Activated naive CD4-positive, alpha-beta T cell treated with anti-CD3 and anti-CD28 coated beads, Interleukin-2, amount 10 ng/mL, durations not matched to agents 7 days and 5 days (primary cell): ENCODE measurements at places on chromosomes 7 and 10.

- peaks cover 4% of the 10 kb centered on the region for H3K27me3 ChIP-seq
- H3K36me3 ChIP-seq: no peaks in the 10 kb centered on the region
- peaks cover 9% of the 10 kb centered on the region for H3K4me1 ChIP-seq
- no peak overlapping the region for H3K27ac ChIP-seq
Measured at GRCh38 chr10:12643279-12643678, 293.9 kb downstream of the CAMK1D start.

GRCh38 chr7:110010359-110010758, 1080.6 kb upstream of the LRRN3 start:
- DNase-seq: no peak
- no peaks in the 10 kb centered on the region for H3K4me1 ChIP-seq
- no peaks in the 10 kb centered on the region for H3K27me3 ChIP-seq
- no peaks in the 10 kb centered on the region for H3K36me3 ChIP-seq

GRCh38 chr10:61480208-61480607, 27.0 kb upstream of the TMEM26 start:
- no peak for DNase-seq
- no peaks in the 10 kb centered on the region for H3K27me3 ChIP-seq
- no peaks in the 10 kb centered on the region for H3K36me3 ChIP-seq
- no peak overlapping the region for H3K4me3 ChIP-seq

- DNase-seq: no peak
- peaks cover 61% of the 10 kb centered on the region for H3K36me3 ChIP-seq
- no peak overlapping the region for H3K4me3 ChIP-seq
- H3K4me1 ChIP-seq: peaks cover 30% of the 10 kb centered on the region
Measured at GRCh38 chr7:44469461-44470134, 20.9 kb downstream of the NUDCD3 start.

GRCh38 chr7:134616611-134617010, 30.0 kb upstream of the BPGM start:
- peaks cover 10% of the 10 kb centered on the region for H3K4me1 ChIP-seq
- H3K27me3 ChIP-seq: peaks cover 24% of the 10 kb centered on the region
- no peak for DNase-seq
- no peak overlapping the region for H3K4me3 ChIP-seq

- no peak overlapping the region for H3K4me3 ChIP-seq
- H3K27me3 ChIP-seq: peaks cover under 1% of the 10 kb centered on the region
- H3K36me3 ChIP-seq: no peaks in the 10 kb centered on the region
- H3K27ac ChIP-seq: no peak overlapping the region
- no peaks in the 10 kb centered on the region for H3K4me1 ChIP-seq
- no peak for DNase-seq
Measured at GRCh38 chr10:125992254-125992653, 95.9 kb downstream of the FANK1 start.

DNA sequence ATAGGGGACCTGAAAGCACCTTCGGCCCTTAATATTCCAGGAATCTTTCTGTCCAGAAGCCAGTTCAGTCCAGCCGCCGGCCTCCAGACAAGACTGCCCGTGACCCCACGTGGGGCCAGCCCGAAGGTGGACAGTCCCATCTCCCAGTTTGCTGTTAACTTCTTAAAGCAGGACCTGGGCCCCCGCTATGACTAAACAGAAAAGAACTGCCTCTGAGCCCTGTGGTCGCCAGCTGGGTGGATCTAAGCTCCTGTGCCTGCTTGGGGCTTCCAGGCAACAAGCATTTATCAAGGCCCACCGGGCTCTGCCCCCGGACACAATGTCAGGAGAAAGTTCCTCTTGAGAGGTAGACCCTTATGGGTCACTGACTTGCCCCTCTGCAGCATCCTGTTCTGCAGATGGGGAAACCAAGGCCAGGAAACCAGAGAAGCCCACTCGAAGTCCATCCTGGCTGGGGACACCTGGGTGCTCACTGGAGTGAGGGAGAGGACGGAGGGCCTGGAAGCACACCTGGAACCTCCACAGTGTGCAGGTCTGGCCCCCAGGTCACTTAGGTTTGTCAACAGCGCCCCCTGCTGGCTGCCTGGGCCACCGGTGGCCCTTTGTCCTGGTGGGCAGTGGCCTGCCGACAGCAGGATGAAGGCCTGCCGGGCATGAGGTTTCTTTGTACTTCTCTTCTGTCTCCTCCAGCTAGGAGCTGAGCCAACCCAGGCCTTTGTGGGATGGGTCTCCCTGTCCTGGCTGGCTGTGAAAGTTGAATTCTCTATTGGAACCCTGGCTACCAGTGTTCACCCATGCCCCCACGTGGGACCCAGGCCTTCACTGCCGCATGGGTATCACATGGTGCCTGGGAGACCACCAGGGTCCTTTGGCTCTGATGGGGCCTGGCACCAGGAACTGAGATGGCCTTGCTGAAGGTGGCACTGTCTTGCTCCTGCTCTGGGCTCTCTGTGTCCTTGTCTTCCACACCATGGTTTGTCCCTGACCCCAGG, 128.0 kb downstream of the ZMIZ1 start:
- H3K36me3 ChIP-seq: no peaks in the 10 kb centered on the region
- H3K27me3 ChIP-seq: peaks cover 4% of the 10 kb centered on the region
- H3K27ac ChIP-seq: no peak overlapping the region
- peak; percentile 83 for DNase-seq
- no peaks in the 10 kb centered on the region for H3K4me1 ChIP-seq
